ENCODE measurements at places on chromosomes 6 and 20. TPM values are rescaled to one million over a fixed set of nuclear protein-coding genes. Genes with fewer than 3 reads are reported as not detected.

The HRH3 gene
- total RNA-seq, result not detected

The DAAM2 gene
- not detected for total RNA-seq

The GPX5 gene
- not detected for total RNA-seq

The EEF1A2 gene
- 75.2 TPM for total RNA-seq
